CD4-positive, alpha-beta T cell (primary cell): ENCODE measurements at places on chromosomes 13 and 19.
A peak's percentile ranks its signal among the peaks of the same experiment; 100 is the strongest.

GRCh38 chr19:29812080-29812880 is 489 bp downstream of the CCNE1 start:
- peak; percentile 50 for DNase-seq

DNA sequence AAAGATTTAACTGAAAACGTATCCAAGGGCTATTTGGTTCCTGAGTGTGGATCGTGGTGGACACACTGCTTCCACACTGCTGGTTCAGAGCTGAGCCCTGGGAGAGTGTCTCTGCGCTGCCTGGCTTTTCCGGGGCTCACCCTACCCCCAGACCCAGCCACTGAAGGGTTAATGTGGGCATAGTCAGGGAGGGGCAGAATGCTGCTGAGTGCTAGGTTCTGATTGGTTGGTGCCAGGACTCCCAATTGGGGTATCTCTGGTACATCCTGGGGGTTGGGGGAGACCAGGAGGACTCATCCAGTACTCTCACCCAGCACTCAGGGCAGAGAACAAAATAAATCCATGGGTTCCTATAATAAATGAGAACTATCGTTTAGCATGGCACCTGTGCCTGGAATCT is 142.3 kb downstream of the CACNA1A start:
- no peak for DNase-seq

DNA sequence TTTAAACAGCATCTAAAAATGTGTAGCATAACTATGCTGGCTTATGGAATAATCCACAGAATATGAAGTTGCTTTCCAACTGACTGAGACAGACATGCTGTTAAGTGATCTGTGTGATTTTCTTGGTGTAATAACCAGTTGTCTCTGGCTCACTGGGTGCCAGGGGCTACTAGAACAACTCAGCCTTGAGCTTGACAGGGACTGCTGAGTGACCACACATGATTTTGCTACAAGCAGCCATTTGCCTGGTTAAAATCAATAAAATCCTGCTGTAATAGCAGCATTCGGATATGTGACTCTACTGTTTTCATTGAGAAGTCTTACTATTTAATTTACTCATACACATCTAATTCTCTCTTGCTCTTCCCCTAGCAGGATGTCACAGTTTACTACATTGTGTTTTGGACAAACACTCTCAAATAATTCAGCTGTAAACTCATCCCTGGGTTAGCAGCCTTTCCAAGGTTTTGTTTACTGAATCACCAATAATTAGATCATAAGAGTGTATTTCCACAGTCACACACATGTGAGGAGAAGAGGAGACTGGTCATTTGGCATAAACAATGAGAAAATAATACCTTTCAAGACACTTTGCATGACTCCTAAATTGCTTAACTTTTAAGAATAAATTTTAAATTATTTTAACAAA is 426.2 kb downstream of the PCDH9 start:
- no peak for DNase-seq

DNA sequence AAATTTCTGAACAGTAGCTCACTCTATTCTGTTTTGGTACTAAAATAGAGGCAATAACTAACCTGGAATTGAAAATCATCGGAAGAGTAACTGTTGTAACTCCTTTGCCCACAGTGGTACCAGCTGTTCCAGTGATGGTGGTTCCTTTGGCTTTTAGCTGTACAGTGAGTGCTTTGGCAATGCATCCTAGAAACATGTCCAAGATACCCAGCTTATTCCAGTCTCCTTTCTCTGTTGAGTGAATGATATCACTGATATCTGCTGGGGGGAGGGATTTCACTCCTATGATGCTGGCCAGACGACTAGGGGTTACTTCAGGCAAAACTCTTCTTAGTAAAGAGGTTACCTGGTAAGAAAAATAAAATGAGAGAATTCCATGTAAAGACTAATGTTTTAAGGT is 40.6 kb upstream of the FBXL3 start:
- DNase-seq = no peak

GRCh38 chr13:105276571-105276970 is 1258.9 kb downstream of the EFNB2 start:
- no peak for DNase-seq

GRCh38 chr13:72886272-72887067 is 104.5 kb downstream of the PIBF1 start:
- DNase-seq = no peak

- no peak for DNase-seq
Measured at GRCh38 chr13:72651144-72651543, 76.3 kb downstream of the MZT1 start.

DNA sequence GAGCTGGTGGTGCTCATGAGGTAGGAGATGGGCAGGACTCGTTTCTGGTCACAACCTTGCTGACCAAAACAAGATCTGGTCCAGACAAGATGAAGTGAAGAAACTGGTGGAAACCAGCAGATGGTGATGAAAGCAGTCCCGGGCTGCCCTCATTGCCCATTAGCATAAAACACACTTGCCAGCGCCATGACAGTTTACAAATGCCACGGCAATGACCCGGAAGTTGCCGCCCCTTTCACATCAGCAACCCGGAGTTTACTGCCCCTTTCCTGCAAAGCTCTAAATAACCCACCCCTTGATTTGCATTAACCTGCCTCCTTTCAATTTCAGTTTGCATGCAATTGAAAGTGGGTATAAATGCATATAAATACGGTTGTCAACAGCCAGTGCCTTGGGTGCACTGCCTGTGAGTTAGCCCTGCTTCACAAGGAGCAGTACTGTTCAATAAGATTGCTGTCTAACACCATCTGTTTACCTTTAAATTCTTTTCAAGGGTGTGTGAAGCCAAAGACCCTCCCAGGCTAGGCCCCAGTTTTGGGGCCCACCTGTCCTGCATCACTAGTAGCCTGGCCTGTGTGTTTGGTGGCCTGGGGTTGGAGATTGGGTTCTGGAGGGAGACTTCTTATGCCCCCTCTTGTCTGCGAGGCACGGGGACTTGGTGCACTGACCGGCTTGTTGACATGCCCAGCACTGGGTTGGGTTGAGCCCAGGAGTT is 38.8 kb downstream of the CHST8 start:
- no peak for DNase-seq

DNA sequence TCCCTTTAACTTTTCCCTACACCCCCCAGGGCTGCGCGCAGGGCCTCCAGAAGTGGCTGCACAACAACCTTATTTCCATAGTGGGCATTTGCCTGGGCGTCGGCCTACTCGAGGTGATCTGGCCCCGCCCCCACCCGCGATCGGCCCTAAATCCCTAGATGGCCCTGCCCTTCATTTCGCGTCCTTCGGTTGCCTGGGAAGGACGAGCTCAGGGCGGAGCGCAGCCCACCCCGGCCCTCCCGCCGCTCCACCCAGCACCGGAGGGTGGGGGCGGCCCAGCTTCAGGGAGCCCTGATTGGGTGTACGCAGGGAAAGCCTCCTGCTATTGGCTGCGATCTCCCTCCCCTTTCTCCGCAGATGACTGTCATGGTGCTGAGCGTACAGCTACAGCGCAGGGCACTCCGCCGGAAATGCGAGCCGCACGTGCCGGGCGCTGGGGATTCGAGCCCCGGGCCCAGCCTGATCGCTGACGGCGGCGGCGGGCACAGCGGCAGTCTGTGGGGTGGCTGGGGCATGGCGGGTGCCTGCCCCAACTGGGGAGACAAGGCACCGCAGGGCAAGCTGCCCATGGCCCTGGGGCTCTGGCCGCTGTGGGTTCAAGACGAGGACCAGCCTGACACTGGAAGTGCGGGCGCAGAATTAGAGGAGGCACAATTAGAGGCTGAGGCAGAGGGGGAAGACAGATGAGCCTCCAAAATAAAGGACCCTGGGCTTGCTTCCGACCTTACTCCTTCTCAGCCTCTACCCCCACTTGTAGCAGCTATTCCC is 4.3 kb downstream of the CD37 start:
- no peak for DNase-seq

- DNase-seq = no peak
Measured at GRCh38 chr13:102862624-102863210, 16.9 kb downstream of the ERCC5 start.

DNA sequence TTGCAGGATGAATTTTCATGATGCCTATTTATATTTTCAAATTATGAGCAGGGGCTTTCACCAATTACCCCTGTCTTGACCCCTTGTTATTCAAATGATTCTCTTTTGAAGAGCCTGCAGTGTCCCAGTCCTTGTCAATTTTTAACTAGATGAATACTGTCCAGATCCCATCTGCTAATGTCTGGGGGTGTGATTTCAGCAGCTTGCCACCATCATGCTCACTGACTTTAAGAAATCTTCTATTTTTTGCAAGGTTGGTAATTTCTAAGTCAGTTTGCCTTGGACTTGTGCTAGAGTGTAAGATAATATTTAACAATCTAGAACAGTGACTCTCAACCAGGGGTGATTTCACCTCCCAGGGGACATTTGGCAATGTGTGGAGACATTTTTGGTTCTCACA is 106.0 kb downstream of the CACNA1A start:
- no peak for DNase-seq

DNA sequence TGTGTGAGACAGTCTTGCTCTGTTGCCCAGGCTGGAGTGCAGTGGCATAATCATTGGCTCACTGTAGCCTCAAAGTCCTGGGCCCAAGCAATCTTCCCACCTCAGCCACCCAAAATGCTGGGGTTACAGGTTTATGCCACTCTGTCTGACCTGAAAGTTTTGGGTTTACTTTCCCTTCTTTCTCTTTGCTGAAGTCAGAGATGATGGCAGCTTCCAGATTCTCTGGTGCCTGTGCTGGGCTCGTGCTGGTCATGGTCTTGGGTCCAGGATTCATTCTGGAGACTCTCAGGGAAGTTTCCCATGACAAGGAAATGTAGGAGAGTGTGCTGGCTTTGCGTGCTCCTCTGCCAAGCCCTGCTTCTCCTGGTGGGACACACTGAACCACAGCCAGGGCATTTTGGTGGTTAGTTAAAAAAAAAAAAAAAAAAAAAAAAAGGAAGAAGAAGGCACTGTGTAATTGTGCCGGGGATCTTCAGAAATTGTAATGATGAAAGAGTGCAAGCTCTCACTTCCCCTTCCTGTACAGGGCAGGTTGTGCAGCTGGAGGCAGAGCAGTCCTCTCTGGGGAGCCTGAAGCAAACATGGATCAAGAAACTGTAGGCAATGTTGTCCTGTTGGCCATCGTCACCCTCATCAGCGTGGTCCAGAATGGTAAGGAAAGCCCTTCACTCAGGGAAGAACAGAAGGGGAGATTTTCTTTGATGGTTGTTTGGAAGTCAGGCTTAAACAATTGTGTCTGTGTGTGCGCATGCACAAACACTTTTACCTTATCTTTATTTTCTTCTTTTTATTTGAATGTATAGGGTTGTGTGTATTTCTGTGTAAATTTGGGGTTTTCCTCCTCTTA is at the start of gene ALOX5AP:
Gene ALOX5AP, plus strand, starts transcription at position 519 of the 847 bp plus-strand sequence. Its CDS starts 63 bp downstream, at position 582.
- peak; percentile 16 for DNase-seq

- DNase-seq = no peak
Measured at GRCh38 chr13:104634016-104634415, 1567.8 kb upstream of the SLC10A2 start.

- DNase-seq = no peak
Measured at GRCh38 chr13:76175961-76176725, 540.0 kb downstream of the LMO7 start.

- no peak for DNase-seq
Measured at GRCh38 chr13:31029102-31029501, 96.6 kb downstream of the TEX26 start.

DNA sequence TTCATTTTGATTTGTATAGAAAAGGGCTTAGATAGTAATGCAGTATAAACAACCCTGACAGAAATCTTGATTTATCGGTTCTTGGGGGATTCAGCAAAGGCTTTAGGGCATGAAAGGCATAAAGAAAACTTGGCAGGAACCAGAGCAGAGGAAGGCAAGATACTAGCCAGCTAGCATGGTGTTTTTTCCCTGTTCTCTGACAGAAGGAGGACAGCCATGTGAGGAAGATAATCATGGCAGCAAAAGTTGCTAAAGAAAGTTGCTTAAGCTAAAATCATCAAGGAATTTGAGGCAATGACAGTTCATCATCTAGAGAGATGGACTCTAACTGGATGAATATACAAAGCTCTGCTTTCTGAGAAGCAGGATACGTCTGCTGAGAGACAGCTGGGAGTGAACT is 294.1 kb downstream of the KCNRG start:
- no peak for DNase-seq

DNA sequence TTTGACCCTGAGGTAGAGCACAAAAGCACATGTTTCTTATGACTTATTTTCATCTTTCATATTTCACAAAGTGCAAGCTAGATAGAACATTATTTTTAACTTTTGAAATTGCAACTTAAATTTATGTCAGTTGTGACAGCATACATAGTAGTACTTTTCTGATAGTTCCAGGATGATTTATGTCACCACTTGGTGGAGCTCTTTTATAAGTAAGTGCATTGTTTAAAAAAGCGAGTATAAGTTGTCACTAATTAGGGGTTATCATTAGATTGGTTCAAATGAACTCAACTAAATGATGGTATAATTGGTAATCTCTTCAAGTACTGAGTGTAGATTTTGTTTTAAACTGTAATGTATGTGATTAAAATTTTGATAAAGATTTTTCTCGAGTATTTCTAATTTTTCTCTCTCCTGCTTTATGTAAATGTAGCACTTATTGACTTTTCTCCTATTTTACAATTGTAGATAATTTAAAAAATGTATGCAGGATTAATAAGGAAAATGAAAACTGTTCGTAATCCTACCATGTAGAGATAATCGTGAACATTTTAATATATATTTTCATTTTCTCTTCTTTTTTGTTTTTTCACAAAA is 31.1 kb downstream of the RB1 start:
- DNase-seq = peak; percentile 71

DNA sequence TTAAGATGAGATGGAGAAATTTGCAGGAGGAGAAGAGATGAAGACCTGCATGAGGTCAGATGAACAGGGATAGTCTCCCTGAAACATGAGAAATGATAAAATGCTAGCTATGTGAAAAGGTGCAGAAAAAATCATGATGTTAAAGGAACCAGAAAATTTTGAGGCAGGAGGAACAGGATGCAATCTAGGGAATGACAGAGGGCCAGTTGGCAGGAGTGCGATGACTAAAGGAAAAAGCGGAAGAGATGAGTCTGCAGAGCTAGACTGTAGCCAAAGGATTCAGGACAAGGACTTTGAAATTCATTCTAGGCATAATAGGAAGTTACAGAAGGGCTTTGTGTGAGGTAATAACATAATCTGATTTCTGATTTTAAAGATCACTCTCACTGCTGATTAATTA is 77.9 kb downstream of the TRPC4 start:
- no peak for DNase-seq

- DNase-seq = peak; percentile 47
Measured at GRCh38 chr19:5804516-5805461, at the start of gene NRTN. NRTN (plus strand) TSS chr19:5805067; CDS start chr19:5824166, 19,099 bp downstream.

- DNase-seq = peak; percentile 40
Measured at GRCh38 chr13:29125934-29126424, 305.8 kb downstream of the MTUS2 start.

DNA sequence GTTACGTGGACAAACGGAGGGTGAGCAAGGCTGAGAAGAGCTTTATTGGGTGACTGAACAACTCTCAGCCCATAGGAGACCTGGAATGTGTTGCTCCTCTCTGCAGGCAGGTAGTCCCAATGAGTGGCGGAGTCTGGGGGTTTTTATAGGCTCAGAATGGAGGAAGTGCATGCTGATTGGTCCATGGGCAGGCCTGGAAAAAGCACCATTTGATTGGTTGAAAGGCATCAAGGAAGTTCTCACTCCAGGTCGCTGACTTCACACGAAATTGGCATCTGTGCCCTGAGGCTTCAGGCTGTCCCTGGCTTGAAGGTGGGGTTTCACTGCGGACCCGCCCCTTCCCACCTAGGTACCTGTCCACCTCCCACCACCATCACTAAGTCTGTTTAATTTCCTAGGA is 65.4 kb downstream of the SPATA13 start:
- DNase-seq = no peak
